ENCODE measurements at places on chromosomes 4 and X. TPM values are rescaled to one million over a fixed set of nuclear protein-coding genes. Genes with fewer than 3 reads are reported as not detected.

Gene GLRB
- total RNA-seq, result not detected

Gene UFSP2
- total RNA-seq, result 23.8 TPM

Gene TCEAL2
- not detected for total RNA-seq

Gene ZNF732
- not detected for total RNA-seq

Gene TRIM75
- total RNA-seq, result not detected

Measured in activated CD4-positive, alpha-beta memory T cell treated with anti-CD3 and anti-CD28 coated beads, Interleukin-2, amount 10 ng/mL, durations not matched to agents 7 days and 5 days (primary cell).